Hematopoietic multipotent progenitor cell treated with erythropoietin and hydrocortisone succinate and interleukin-3 and kit ligand, for 8 days (in vitro differentiated cells): ENCODE measurements at places on chromosomes 12 and 14.

DNA sequence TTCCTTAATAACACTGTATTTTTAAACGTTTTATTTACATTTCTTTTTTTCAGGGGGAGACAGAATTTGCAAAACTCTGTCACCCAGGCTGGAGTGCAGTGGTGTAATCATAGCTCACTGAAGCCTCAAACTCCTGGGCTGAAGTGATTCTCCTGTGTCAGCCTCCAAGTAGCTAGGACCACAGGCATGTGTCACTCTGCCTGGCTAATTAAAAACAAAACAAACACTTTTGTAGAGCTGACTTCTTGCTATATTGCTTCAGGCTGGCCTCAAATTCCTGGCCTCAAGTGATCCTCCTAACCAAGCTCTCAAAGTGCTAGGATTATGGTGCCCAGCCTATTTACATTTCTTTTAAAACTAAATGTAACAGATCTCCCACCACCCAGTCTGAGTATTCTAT, 12.7 kb downstream of the CPSF6 start:
- DNase-seq, result no peak

DNA sequence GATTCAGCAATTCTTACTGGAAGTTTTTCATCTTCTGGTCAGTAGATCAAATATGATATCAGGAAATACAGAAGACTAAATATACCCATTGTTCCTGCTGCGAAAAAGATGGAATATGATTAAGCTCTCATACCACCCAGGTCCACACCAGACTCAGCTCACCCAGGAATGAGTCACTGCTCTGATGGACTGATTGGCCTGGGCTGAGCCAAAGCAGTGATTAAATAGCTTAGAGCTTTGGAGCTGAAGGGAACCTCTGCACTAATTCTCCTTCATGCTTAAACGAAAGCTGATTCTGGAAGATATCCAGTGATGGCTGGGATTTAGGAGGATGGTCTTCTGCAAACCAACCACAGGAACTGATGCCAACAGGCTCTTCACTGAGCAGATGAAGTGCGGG, 62.0 kb upstream of the SYT1 start:
- DNase-seq, result no peak

GRCh38 chr12:65630555-65630954, 193.7 kb upstream of the HMGA2 start:
- no peak for DNase-seq

GRCh38 chr14:74400919-74401503, 25.0 kb downstream of the SYNDIG1L start:
- DNase-seq, result no peak

DNA sequence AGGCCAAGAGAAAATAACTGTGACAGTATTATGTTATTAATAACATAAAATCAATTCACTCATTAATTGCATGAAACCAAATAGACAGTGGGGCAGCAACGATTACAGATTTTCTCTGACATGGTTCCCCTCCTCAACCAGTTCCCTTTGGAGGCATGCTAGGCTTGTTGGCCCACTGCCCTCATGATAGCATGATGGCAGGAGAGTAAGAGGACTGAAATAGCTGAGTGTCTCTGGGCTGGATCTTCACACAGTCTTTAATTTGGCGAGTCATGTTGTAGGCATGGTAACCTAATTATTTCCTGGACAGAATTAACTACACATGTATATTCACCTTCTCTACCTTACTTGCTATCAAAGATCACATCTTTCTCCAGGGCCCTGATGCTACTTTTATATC, 266.2 kb upstream of the PELI2 start:
- DNase-seq, result no peak

DNA sequence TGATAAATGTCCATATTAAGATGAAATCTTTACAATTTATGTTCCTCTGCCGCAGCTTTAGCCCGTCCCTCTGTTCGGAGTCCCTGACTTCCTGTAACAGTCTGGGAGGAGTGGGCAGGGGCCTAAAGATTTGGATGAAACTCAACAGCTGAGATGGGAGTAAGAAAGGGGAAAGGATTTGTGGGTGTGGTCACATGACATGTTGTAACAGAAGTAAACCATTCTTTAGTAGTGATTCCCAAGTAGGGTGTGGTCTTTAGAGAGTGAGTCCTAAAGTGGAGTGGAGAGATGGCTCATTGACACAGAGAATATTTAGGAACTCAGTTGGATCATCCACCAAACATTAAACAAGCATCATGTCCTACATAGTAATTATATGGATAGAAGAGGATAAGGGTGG, 12.9 kb downstream of the TMEM117 start:
- no peak for DNase-seq

DNA sequence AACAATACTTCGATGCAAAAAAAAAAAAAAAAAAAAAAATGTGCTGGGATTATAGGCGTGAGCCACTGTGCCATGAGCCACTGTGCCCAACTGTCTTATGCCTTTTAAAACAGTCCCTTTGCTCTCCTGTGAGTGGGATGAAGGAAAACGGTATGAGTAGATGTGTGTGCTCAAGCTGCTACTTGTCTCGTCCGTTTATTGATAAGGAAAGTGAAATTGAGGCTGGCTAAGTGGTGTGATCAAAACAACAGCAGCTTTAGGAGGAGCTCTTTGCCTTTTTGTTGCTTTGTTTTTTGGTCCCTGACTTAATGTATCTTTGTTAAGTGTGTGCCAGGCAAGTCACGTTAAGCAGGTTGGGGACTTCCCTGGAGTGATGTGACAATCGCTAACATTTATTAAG, 275.9 kb downstream of the TMEM132C start:
- no peak for DNase-seq

GRCh38 chr12:33587354-33587753, 147.7 kb upstream of the SYT10 start:
- no peak for DNase-seq

DNA sequence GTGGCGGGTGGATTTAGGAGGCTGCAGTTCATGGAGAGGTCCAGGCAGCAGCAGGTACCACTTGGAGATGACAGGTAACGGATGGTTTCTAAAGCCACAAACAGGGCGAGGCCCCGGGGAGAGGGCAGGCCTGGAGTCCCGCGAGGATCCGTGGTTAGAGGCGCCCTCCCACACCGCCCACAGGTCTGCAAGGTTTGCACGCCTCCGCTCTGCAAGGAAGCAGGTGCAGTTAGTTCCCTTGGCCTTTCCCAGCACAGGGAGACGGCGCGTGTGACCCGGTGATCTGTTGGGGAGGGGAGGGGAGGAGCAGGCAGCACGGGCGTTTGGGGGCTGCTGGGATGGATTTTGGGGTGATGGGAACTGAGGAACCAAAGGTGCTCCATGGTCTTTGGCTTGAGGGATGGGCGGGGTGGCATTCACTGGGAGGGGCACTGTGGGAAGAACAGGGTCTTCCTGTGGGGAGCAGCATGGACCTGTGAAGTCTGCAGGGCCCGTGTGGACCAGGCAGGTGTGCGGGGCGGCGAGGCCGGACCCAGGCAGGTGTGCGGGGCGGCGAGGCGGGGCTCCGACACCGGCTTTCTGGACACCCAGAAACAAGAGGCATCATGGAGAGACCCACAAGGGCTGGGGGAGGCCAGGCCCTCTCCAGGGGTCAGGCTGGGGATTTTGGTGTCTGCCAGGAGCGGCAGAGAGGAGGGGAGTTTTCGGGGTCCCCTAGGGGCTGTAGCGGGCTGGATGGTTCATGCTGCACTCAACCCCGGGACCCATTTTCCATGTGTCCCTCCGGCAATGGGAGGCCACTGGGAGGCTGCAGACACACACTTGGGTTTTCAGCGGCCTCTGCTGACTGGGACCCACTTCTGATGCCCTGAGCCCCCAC, 29.1 kb downstream of the NOC4L start:
- DNase-seq, result no peak

DNA sequence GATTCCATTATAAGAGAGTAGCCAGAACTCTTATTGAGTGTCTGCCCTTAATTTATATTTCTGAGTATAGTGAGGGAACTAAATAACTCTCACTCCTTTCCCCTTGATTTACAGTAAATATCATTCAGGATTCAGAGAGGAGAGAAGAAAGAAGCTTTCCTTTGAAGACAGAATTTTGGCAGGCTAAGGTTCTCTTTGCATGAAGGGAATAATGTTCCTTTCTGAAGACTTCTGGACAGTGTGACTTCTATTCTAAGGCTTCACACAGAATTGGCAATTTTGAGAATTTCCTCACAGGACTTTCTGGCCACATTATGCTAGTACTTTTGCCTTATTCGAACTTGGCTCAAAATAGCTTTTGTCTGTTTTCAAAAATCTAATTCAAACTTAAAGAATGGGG, 352.2 kb upstream of the FBXO33 start:
- DNase-seq, result no peak

- no peak for DNase-seq
These were observed 82.5 kb downstream of the SH2B3 start for GRCh38 chr12:111488271-111488670.

DNA sequence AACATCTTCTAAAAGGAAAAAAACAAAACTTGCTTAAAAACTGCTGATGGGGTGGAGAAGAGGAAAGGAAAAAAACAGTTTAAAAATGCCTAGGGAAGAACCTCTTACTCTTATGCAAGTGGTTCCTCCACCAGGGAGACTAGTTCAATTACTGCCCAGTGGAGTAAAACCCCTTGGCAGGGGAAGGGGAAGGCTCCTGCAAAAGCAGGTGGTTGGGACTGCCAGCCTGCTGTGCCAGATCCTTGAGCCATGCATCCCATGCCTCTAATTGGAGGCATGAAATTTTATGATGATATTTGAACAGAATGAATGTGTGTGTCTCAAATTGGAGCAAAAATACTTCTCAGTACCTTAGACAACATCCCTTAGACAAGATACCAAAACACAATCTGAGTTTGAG, 118.8 kb downstream of the FSCB start:
- DNase-seq, result no peak

DNA sequence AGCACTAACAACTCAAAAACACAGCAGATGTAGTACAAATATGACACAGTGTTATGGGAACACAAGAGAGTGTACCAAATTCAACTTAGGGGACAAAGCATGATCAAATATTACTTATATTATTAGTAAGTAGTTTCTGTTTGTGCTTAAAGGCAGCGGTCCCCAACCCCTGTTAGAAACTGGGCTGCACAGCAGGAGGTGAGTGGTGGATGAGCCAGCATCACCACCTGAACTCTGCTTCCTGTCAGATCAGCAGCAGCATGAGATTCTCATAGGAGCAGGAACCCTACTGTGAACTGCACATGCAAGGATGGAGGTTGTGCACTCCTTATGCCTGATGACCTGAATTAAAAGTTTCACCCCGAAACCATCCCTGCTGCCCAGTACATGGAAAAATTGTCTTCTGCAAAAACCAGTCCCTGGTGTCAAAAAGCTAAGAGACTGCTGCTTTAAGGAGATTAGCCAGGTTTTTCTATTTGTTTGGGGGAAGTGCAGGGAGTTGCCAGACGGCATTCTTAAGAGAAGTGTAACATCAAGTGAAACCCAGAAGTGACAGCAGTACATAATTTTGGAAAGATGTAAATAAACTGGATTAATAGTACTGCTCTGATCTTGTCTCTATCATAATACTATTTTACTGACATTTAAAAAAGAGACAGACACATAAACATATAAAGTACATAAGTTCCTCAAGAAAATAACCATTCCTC, 26.7 kb downstream of the GTF2A1 start:
- no peak for DNase-seq

DNA sequence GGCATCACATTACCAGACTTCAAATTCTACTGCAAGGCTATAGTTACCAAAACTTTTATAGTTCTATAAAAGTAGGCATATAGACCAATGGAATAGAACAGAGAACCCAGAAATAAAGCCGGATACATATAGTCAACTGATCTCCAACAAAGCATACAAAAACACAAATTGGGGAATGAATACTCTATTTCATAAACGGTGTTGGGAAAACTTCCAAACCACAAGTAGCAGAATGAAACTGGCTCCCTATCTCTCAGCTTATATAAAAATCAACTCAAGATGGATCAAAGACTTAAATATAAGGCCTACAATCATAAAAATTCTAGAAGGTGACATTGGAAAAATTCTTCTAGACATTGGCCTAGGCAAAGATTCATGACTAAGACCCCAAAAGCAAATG, 187.9 kb upstream of the PLXNC1 start:
- no peak for DNase-seq
